ENCODE measurements at places on chromosomes 5 and 9.

DNA sequence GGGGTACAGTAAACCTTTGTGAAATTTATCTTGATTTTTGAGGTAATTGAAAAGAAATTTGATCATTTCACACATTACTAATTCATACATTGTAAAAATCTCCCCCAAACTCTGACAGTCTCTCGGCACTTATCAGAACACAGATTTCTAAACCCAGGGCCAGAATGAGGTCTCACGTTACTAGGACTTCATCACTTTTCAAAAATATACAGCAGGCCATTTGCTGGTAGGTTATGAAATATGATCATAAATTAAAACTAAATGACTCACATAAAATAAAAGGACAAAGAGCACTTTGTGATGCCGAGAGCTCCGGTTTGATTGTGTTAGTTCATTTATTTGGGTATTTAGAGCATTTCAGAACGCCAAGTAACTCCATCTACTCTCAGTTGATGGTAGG is 17.0 kb downstream of the MSX2 start:
- DNase-seq, result no peak

DNA sequence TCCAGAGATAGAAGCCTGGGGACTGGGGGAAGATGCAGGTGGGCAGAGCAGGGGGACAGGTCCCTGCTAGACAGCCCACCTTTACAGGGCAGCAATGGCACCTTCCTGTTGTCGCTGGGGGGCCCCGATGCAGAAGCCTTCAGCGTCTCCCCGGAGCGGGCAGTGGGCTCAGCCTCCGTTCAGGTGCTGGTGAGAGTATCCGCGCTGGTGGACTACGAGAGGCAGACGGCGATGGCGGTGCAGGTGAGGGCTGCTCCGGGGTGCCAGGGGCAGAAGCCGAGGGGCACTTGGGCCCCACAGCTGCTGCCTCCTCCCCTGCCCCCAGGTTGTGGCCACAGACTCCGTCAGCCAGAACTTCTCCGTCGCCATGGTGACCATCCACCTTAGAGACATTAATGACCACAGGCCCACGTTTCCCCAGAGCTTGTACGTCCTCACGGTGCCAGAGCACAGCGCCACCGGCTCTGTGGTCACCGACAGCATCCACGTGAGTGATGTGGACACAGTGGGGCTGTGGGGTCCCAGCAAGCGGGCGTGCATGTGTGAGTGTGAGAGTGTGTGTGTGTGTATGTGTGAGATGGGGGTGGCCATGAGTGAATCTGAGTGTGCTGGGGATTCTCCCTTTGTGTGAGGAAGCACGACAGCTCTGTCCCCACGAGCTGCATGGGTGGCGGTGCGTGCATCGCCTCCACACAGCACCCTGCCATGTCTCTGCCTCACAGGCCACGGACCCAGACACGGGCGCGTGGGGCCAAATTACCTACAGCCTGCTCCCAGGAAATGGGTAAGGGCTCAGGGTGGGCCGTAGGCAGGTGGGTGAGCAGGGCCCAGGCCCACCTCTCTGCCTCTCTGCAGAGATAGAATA is 28.4 kb downstream of the CDHR2 start:
- DNase-seq, result no peak

DNA sequence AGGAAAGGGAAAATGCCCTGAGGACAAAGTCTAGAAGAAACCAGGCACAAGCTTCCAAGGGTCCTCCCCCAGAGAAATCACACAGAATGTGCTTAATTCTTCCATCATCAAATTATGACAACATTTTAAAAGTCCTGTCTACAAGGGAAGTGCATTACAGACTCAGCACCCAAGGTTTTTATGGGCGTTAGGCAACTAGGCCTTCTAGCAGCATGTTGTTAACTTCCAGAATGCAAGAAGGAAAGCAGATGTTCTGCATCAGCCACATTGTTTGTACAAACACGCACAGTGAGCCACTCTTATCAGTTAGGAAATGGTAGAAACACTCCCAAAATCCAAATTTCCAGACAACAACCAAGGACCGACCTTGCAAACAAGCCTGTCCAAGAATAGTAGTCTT is 26.5 kb downstream of the SMC5 start:
- no peak for DNase-seq

DNA sequence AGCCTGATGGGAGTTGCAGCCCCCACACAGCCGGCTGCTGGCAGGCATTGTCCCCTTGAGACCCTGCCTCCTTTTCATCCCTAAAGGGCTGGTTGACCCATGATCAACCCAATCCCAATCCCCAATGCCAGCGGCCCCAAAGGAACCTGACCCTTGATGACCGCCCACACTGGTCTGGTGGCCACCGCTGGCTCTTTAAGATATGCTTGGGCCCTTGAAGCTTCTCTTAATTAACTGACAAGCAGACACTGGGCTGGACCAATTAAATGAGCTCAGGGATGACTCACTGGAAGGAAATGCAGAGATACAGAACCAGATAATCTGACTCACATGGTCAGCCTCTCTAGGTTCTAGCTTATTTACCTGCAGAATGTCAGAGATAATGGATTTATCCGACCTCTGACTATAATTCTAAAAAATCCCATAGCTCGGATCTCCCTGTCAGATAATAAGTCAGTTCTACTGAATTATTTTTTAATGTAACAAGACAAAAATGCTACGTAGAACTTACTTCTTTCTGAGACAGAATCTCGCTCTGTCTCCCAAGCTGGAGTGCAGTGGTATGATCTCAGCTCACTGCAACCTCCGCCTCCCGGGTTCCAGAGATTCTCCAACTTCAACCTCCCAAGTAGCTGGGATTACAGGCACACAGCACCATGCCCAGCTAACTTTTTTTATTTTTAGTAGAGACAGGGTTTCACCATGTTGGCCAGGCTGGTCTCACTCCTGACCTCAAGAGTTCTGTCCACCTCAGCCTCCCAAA is 11.1 kb upstream of the MLANA start:
- no peak for DNase-seq

DNA sequence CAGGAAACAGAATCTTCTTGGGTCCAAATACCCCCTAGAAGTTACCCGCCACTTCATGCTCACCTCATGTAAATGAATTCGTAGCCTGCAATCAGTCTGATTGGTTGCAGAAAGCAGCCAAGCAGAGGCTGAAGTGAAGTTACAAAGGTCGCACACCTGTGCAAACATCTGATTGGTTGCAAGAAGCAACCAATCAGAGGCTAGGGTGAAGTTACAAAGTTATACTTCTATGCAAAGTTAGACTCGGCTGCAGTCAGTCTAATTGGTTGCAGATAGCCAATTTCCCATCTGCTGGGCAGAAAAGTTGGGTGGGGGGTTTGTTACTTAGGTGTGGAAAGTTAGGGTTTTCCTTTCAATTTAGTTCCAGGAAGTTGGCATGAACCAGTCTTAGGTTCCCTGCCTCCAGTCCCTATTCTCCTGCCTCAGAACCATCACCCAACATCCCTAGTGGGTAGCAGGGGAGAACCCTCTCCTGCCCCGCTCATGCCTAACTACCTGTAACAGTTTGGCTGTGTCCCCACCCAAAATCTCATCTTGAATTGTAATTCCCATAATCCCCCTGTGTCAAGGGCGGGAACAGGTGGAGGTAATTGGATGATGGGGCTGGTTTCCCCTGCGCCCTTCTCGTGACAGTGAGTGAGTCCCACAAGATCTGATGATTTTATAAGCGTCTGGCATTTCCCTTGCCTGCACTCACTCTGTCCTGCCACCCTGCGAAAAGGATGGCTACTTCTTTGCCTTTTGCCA is 1.2 kb upstream of the RUSC2 start:
- no peak for DNase-seq

DNA sequence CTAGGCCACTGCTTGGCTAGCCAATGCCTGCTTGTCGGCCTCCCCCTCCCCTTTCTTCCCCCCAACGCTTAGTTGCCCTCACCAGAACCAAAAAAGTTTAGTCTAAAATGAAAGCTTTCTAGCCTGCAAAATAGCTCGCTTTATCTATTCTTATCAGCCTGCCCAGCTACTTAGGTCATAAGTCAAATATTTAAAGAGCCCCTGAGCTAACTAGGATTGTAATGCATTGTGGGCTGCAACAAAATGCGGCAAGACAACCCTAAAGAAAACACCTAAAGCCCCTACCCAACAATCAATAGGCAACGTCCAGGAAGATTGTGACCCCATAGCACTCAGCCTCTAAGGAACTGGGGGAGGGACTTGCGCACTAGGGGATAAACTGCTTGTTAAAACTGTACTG is 38.6 kb upstream of the PCSK5 start:
- no peak for DNase-seq

DNA sequence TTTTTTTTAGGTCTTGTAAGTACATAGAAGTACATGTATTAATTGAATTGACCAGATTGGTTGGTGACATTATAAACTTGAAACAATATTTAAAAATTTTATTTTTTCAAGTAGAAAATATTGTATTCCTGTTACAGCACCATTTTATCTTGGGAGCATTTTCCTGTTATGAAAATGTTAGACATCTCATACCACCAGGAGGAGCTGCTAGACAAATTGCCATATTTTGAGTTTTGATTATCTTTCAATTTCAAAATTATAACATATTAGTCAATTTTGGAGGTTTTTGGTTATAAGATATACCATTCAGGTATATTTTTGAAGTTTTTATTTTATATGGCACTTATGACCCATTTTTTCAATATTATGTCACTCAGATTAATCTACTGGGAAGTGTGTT is 84.4 kb downstream of the CNTLN start:
- DNase-seq, result no peak

- no peak for DNase-seq
Observed at GRCh38 chr9:922171-922570, 54.3 kb upstream of the DMRT3 start.

- no peak for DNase-seq
Observed at GRCh38 chr5:109407913-109408312, 1.9 kb downstream of the PJA2 start.

DNA sequence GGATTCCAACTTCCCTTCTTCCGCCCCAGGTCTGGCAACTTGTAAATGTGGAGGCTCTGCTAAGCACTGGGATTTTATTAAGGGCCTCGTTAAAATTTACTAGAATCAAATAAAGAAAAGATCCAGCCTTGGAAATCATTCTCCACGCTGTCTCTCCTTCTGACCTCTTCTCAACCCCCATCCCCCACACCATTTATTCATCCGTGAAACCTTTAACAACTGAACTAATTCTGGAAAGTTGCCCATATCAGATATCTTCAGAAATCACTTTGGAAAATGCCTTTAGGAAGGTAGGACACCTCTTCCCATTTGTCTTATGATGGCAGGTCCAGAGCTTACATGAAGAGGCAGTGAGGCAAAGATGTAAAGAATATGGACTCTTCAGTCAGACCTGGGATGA is 288.5 kb downstream of the SLIT3 start:
- no peak for DNase-seq

DNA sequence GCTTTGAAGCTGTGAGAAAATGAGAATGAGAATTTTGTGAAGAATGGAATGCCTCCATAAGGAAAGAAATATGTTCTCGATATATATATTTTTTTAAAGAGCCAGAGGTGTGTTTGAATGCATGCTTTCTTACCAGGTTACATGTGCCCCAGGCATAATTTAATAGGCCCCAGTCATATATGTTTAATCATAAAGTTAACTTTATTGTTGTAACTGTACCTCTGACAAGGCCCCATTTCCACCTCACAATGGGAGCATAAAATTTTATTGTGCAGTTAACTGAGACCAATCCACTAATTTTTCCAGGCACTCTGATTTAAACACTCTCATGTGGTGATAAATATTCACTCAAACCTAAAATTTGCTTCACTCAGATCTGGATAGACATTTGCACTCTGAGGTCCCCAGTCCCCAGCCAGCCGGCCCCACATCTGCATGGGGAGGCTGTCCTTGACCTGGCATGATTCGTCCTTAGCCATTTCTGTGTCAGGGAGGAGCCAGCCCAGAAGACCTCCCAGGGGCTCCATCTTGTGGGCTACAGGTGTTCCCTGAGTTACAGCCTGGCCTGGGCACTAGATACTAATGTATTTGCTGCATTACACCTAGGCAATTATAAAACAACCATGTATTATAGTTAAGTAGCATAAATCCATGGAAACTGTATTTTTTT is 245.8 kb downstream of the MTRR start:
- DNase-seq, result no peak

- no peak for DNase-seq
Observed at GRCh38 chr5:10982626-10983025, 221.6 kb upstream of the DAP start.
